ENCODE measurements at places on chromosomes 5 and 9. TPM values are rescaled to one million over a fixed set of nuclear protein-coding genes. Genes with fewer than 3 reads are reported as not detected.

DNA sequence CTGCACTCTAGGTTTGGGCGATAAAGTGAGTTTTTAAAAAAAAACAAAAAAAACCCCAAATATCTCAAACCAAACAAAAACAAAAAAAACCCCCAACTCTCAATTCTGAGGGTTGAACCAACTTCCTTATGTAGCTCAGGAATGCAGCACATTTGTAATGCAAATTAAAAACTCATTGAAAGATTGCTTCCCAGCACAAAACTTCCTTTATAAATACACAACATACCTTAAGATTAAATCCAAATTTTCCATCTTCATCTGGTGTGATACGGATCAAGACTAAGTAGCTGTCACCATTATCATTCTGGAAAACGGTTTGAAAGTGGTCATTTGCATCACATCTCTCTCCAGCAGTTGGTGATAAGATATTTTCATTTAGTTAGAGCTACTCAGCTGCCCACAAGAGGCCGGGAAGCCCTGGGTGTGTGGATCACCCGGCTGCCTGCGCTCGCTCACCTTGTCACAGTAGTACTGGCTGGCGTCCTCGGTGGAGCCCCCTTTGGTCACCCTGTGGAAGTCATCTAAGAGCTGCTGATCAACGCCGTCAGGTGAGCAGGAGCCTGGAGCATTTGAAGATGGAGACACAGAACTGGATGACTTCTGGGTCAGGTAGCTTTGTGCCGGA lies 88.2 kb downstream of the PTPN3 start:
- no peak for DNase-seq

- DNase-seq: no peak
Observed at GRCh38 chr9:40884072-40884901, 244.2 kb downstream of the FOXD4L6 start.

- no peak for DNase-seq
Observed at GRCh38 chr5:132586063-132586462, 29.3 kb downstream of the RAD50 start.

GRCh38 chr9:73855206-73855605 lies 641.9 kb upstream of the RORB start:
- DNase-seq: no peak

DNA sequence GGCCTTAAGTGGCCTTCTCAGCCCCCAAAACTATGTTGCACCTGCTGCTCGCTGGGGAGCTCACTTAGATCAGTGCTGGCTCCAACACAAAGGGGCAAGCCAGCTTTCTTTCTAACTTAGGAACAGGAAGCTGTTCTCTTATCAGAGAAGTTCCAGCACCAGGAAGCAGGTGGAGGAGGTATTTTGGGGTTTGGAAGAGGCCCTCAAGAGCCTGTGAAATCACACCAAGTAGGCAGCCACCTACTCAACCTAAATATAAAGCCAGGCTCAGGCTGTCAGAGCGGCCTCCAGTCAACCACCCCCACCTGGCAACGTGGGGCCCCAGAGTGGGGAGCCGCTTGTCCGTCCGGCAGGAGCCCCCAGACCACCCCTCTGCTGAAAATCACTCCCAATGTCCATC lies 152.8 kb downstream of the OLFM1 start:
- no peak for DNase-seq

The IGIP gene
- 1.6 TPM for polyA plus RNA-seq

DNA sequence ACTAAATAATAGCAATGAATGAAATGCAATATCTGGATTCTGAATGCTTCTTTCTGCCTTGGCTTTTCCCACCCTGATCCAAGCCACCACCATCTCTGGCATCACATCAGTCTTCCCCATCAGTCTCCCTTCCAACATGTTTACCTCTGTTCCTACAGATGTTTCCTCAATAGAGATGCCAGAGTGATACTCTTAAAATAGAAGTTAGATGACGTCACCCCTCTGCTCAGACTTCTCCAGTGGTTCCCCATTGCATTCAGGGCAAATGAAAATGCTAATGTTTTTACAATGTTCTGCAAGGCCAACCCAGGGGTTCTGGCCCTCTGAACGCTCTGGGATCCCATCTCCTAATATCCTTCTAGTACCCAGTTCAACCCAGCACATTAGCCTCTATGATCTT lies 305.8 kb downstream of the TRIM32 start:
- DNase-seq: no peak

Data from AG04450 (cell line).